ENCODE measurements at places on chromosomes 1 and 21.
A peak's percentile ranks its signal among the peaks of the same experiment; 100 is the strongest.

DNA sequence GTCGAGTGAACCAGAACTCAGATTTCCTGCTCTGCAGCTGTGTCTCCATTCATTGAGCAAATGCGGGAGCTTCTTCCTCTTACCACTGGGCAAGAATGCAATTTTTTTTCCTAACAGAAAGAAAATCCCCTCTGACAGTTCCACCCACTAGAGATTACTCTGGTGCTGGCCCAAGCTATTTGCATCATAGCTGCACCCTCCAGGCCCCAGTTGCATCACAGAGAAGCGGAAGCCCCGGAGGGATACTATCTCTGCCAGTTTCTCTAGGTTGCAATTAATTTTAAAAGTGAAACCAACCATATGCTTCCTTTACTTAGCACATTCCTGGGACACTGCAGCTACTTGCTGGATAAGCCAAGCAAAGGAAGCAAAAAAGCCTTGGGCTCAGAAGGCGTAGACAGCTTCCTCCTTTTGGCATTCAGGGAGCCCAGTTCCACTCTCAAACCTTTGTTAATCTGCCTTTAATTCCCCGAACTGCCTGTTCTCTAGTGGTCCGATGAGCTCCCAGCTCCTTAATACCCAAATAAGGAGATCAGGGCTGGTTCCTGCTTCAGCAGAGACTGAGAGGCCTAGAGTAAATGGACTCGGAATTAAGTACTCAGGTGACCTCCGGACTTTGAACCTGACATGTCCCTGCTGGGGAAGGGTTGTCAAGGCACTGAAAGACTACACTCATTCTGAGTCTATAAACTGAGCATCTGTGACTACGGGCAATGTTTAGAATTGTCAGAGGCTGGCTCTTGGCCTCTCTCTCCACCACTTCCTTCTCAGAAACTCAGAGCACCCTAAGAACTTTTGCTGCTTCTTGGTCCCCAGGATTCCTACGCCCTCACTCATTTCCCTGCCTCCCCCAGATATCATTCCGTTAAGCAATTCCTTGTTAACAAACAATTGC lies 72.5 kb upstream of the TNFSF18 start:
- peak; percentile 93 for DNase-seq

GRCh38 chr1:41957568-41957967 lies 38.8 kb upstream of the HIVEP3 start:
- DNase-seq: peak; percentile 80

DNA sequence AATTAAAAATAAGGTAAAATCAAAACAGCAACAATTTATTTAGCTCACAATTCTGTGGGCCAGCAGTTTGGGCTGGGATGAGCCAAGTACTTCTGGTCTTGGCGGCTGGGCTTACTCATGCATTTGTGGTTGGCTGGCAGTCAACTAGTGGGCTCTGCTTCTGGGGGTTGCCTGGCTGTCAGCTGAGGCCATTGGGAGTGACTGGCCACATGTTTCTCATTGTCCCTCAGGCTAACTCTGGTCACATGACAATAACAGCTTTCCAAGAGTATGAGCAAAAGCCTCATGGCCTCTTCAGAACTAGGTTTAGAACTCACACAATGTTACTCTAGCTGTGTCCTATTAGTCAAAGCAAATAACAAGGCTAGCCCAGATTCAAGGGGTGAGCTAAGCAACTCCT lies 15.6 kb upstream of the CHIA start:
- DNase-seq: peak; percentile 89

GRCh38 chr1:213852107-213852506 lies 135.7 kb upstream of the PROX1 start:
- no peak for DNase-seq

GRCh38 chr1:95004013-95004412 lies 68.7 kb downstream of the ALG14 start:
- no peak for DNase-seq

GRCh38 chr1:173447224-173447623 lies 29.9 kb upstream of the PRDX6 start:
- DNase-seq: no peak

DNA sequence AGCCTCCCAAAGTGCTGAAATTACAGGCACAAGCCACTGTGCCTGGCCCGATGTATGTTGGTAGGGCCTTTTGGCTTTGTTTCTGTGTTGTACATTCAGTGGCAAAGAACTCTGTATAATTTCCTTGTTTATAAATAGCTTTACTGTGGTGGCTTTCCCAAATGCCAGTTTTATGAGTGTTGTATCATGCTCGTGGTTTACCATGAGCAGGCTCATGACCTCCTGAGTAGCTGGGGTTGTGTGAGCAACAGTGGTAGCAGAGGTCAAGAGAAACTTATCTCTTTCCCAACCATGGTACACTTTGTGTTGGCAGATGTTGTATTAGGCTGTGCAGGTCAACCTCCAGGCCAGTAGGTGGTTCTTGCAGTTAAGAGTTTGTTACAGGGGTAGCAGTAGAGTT lies 420.4 kb upstream of the BEND5 start:
- DNase-seq: no peak

DNA sequence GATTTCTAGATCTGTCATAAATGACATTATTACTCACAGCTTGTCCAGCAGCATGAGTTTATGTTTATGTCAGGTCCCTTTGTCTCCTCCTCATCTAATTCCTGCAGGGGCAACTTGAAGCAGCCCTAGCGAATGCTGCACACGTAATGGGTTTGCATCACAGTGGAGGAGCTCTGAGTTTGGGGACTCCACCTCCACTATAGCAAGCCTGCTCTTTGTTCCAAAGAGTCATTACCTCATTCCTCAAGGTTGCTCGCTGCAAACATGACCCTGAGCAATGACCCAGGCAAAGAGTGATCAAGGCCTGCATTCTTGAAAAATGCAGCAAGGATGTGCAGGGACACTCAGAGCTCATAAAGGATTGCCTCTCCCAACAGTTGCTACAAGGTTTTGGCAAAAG lies 261.9 kb downstream of the HHIPL2 start:
- no peak for DNase-seq

DNA sequence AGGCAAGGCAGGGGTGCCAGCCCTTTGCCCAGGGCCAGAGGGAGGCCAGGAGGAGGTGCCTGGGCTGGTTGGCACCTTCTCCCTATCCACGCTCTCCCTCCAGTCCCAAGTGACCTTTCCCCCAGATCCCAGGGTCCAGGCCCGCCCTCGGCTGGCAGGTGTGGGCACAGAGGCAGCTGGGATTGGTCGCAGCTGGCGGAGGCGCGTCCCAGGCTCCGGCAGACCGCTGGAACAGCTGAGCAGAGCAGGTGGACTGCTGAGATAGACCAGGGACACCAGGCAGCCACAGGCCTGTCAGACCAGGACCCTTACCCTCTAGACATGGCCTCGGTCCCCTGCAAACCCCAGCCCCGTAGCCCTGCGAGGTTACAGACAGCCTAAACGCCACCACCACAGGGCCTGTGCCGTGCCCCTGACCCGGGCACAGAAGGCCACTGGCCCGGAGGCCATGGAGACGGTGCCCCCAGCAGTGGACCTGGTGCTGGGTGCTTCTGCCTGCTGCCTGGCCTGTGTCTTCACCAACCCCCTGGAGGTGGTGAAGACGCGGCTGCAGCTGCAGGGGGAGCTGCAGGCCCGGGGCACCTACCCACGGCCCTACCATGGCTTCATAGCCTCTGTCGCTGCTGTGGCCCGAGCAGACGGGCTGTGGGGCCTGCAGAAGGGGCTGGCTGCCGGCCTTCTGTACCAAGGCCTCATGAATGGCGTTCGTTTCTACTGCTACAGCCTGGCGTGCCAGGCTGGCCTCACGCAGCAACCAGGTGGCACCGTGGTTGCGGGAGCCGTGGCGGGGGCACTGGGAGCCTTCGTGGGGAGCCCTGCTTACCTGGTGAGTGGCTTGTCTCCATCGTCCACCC lies at the start of gene SLC25A34:
TSS of gene SLC25A34 (plus strand) at position 221 of the 854 bp plus-strand sequence. CDS start at position 449, 228 bp downstream.
- DNase-seq: no peak
